Amygdala (tissue), 56 donors: ENCODE measurements at places on chromosomes 5 and 9.

GRCh38 chr5:155746367-155747038, 580.5 kb upstream of the SGCD start:
- DNase-seq = no peak

- DNase-seq = no peak
These were observed 2.4 kb upstream of the FAM78A start for GRCh38 chr9:131278702-131279111.

GRCh38 chr9:82457891-82458290, 469.3 kb downstream of the SPATA31D1 start:
- no peak for DNase-seq

- DNase-seq = no peak
These were observed 97.2 kb upstream of the SARDH start for GRCh38 chr9:133835262-133835901.

DNA sequence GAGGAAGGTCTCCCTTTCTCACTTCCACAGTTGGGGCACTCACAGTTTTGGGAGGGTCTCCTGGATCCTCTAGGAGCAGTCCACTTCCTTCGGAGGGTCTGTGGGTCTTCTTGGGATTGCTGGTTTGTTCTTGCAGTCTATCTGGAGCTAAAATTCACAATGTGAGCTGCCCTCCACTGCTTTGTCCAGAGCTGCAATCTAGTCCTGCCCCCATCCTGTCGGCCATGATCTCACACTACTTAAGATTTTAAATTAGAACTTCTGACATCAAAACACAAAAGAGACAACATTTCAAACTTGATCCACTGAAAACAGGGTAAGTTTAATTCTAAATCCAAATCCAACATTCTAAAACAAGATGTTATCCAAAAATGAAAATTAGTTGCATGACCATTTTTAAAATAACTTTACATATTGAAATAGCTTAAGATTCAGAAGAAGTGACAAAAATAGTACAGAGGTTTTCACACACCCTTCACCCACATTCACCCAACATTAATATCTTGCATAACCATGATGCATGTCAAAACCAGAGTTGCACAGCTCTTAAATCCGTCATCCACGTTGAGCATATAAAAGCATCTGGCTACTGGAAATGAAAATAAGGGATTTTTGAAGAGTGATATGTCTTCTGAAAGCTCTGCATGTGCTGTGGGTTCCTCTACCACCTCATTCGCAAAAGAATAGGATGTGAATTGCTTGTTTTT, 113.7 kb upstream of the EPB41L4A start:
- DNase-seq = no peak

- no peak for DNase-seq
These were observed 21.5 kb upstream of the JADE2 start for GRCh38 chr5:134503937-134504437.

GRCh38 chr5:14429101-14430050, 152.2 kb upstream of the OTULINL start:
- DNase-seq = no peak

DNA sequence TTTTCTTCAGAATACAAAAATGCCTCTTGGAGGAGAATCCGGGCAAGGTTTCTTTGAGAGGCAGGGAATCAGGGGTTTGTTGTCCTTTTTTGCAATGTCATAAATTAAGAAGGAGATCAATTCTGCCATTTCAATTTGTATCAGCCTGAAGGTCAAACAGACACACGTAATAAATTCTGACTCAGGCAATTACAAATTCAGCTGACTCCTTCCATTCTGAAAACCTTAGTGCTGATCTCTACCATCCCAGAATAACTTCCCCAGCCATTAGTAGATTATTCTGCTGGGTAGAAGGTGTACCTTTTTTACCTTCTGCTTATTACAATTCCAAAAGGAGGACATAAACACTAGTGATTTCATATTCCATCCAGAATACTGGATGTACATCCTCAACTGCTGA, 516.6 kb downstream of the AGTPBP1 start:
- DNase-seq = no peak

DNA sequence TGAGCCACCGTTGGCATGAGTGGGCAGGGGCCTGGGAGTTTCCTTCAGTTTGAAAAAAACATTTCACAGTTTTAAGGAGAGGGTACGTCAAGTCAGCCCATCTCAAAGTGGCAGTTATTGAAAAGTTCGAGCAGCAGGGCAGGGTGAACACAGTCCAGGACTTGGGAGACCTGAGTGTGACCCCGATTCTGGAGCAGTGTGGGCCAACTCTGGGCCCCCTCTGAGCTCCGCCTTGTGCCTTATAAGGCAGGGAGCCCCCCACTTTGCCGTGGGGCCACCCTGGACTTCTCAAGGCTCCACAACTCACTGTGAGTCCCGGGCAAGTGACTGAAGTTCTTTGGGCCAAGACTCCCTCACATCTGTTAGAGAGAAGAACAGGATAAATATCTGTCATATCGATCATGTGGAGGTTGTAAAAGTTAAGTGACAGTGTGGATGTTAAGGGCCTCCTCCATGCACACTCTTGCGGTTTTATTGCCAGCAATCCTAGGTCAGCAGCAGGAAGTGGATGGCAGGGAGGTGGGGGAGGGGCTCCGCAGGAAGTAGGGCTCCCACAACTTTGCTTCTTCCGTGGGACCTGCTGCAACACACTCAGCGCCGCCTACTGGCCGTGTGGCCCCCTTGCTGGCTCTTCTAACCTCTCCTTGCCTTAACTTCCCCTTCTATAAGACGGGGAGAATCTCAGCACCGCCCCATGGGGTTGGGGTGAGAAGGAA, 38.4 kb downstream of the HRH2 start:
- DNase-seq = no peak

DNA sequence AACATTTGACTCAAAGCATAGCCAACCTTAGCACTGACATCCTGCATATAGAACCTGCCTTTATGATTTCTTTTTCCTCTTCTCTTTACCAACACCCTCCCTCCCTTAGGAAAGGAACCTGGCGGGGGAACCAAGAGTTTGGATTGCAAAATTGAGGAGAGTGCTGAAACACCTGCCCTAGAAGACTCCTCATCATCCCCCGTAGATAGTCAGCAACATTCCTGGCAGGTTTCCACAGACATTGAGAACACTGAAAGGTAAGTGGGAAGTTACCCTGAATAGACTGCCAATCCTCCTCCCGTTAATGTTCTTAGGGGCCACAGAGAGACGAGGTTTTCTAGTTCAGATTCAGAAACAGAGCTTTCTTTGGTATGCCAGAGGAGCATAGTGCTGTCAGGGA, 88.8 kb downstream of the RGS7BP start:
- DNase-seq = no peak

- no peak for DNase-seq
These were observed 105.3 kb upstream of the NFIB start for GRCh38 chr9:14418941-14419937.

DNA sequence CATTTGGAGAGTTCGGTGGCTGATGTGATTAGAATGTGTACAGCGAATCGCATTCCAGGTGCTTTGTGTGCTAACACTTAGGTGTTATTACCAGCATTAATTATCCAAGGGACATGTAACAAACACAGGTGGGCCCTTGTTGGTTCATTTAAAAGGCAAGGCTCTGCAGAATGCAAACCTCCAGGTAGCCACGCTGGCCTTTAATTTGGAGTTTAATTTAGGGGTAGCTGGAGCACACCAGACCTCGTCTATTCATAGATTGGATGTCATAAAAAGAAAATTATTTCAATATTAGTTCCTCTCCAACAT, 191.1 kb downstream of the MAT2B start:
- no peak for DNase-seq
